Posterior vena cava (tissue), 2 donors: ENCODE measurements at places on chromosomes 2 and 18. TPM values are rescaled to one million over a fixed set of nuclear protein-coding genes. Genes with fewer than 3 reads are reported as not detected.

DNA sequence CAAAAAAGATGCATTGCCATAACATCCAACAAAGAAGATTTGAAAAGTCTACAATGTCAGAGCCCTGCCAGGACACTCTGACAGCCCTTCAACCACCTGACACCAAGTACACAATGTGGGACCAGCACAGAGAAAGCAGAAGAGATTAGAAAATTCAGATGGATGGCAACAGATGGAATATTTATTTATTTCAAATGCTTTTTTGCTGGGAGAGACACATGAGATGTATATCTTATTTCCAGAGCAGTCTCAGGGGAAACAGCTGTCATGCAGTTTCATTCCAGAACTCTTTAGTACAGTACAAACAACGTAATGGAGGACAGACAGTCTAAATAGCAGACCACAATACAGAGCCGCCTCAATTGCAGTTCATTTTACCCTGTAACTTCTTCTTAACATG, 110.1 kb downstream of the MAIP1 start:
- no peak for DNase-seq

- DNase-seq: no peak
Measured at GRCh38 chr2:215751200-215751910, 262.0 kb downstream of the MREG start.

- no peak for DNase-seq
Measured at GRCh38 chr18:7877609-7878008, 310.5 kb downstream of the PTPRM start.

GRCh38 chr2:122098306-122098705, 342.9 kb downstream of the TSN start:
- no peak for DNase-seq

DNA sequence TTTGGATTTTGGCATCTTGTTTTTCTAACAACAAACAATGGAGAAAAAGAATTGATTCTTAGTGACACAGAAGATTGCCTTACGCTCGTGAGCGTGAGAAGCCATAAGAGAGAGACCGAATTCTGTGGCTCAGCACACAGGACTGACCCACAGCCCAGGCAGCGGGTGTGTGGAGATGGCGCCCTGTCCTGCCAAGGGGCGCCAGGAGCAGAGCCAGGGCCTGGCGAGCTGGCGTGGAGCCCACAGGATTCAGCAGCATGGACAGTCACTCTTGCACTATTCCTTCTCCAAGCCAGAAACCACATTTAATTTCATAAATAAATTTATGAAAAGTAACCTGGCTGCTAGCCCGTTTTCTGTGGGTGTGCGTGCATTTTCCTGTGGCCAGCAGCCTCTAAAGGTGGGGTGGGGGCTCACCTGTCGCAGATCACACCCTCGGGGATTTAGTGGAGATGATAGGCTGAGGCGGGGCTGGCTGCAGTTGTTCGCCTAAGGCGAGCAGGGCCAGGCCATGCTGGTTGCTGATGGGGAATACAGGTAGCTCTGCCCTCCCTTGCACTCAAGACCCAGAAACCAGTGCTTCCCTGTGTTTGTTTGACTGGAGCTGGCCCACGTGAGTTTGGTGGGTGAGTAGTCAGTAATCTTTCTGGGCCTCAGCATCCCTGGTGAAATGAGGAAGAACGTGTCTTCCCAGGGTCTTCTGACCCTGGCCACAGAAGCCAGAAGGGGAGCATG, 46.2 kb downstream of the FAM168B start:
- no peak for DNase-seq

- DNase-seq: no peak
Measured at GRCh38 chr2:171046048-171046560, 114.6 kb downstream of the TLK1 start.

DNA sequence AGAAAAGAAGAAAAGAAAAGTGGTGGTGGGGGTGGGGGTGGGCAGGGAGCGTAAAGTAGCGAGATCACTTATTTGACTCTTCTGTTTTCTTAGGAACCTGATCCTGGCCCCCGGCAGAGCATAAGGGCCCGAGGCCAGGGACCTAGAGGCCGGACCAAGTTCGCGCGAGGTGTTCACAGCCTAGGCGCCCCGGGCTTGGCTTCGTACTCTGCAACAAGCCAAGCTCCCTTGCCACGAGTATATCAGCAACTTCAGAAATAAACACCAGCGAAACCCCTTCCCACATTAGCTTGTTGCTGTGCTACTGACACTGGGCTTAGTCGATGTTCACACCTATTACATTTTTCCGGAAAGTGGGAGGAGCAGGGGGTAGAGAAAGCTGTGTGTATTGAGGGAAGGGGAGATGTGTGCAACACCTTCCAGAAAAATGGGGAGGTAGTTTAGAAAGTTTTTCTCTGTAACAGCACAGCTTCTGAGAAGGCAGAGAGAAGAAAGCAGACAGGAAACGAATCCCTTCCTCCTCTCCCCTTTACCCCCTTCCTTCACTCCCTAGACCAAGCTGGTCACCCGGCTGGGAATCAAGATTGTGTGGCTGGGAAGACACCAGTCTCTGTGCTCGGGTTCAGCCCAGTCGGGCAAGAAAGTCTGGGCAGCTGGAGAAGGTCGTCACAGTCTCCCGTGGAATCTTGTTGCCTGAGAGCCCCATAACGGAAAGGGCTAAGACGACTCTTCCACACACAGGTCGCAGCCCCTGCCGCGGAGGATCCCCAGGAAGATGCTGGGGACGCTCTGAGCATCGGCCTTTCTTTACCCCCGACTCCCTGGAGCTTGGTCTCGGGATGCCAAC, 12.0 kb upstream of the SATB2 start:
- DNase-seq: no peak

DNA sequence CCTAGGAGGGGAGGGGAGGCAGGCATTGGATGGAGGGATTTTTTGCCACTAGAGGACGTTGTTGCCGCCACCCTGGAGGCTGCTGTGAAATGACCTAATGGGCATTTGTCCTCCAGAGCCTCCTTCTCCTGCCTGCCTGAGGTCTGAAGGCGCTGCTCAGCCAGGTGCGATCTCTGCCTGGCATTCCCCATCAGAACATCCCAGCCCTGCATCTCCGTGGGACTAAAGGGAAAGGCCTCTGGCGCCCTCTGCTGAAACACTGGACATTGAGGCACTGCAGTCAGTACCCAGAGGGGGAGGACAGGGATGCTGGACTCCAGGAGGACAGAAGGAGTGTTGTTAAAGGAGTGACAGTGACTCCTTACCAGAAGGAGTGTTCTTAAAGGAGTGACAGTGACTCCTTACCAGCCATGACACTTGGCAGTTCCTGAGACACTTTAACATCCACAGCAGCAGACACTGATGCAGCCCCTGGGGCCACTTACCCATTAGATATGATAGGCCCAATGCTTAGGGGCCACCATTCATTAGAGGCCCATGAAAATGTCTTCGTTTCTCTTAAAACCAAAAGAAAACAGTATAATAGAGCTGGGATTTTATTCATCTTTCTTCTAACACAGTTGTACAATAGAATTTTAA, 17.0 kb downstream of the THNSL2 start:
- no peak for DNase-seq

GRCh38 chr2:120984046-120984445, 248.4 kb downstream of the GLI2 start:
- peak; percentile 63 for DNase-seq

- DNase-seq: no peak
Measured at GRCh38 chr18:75496151-75496550, 68.6 kb upstream of the SMIM21 start.

DNA sequence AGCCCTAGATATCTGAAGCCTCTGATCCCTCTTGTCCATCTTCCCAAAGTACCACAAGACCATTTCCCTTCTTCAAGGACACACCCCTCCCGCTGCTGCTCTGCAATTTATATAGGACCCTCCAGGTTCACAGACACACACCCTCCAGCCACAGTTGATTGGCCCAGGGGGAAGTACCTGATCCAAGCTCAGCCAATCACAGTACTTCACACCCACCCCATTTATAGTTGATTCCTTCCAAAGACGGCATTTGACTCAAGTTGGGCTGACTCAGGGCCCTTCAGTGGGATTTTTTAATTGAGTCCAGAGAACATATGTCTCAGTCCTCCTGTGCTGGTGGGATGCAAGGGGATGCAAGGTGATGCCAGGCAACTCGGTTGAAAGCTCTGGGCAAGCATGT, 59.2 kb downstream of the GYPC start:
- DNase-seq: no peak

GRCh38 chr2:225534697-225535096, 135.2 kb downstream of the NYAP2 start:
- no peak for DNase-seq

- no peak for DNase-seq
Measured at GRCh38 chr2:176583607-176584006, 314.4 kb downstream of the MTX2 start.

- no peak for DNase-seq
Measured at GRCh38 chr2:149021271-149021719, 17.2 kb upstream of the LYPD6B start.

- DNase-seq: no peak
Measured at GRCh38 chr2:189858291-189858690, 74.0 kb downstream of the PMS1 start.

GRCh38 chr2:46865181-46865970, 50.2 kb downstream of the MCFD2 start:
- no peak for DNase-seq

- DNase-seq: peak; percentile 44
Measured at GRCh38 chr18:49768051-49768391, 45.3 kb downstream of the ACAA2 start.

- no peak for DNase-seq
Measured at GRCh38 chr18:68928762-68929675, 131.1 kb downstream of the CCDC102B start.

GRCh38 chr2:33023728-33024500, 77.2 kb downstream of the LTBP1 start:
- DNase-seq: no peak

- no peak for DNase-seq
Measured at GRCh38 chr2:232674491-232674890, 22.6 kb upstream of the GIGYF2 start.

DNA sequence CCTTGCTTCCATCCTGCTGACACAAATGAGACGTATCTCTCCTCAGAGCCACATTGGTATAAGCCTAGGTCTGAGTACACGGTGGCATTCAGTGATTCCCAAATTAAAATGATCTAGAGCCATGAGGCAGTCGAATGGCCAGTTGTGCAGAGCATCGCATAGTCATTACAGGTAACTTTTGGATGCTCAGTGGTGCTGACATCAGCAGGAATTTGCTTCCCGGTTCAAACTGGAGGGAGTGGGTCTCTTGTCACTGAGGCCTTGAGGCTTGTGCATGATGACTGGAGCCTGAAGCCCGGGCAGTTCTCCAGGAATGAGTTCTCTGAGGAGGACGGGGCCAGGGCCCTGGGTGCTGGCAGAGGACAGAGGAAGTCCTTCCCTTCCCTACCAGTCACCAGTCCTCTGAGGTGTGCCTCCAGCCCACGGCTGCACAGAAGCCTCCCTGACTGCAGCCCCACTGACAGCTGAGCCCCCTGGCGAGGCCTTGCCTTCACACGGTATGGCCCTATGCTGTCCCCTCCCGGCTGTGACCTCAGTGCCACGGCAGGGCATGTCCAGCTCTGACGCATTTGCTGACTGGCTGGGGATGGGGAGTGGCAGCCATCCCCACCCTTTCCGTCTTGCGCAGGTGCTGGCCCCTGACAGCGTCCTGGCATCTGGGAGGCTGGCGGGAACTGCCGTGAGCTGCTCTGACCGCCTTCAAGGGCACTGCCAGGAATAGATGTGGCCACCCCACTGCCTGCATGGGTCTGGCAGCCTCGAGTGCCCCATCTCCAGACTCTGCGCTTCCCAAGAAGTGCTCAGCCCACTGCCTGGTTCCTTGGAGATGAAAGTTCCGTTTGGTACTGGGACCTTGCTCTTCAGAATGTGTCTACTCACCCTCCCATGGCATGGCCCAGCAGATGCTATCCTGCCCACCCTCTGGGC, 117.4 kb downstream of the CELF4 start:
- DNase-seq: no peak

GRCh38 chr2:221673248-221673647, 101.1 kb upstream of the EPHA4 start:
- DNase-seq: no peak

GRCh38 chr2:99451280-99451679, 38.5 kb downstream of the REV1 start:
- no peak for DNase-seq

GRCh38 chr2:177056481-177056929, 156.1 kb upstream of the HNRNPA3 start:
- no peak for DNase-seq

DNA sequence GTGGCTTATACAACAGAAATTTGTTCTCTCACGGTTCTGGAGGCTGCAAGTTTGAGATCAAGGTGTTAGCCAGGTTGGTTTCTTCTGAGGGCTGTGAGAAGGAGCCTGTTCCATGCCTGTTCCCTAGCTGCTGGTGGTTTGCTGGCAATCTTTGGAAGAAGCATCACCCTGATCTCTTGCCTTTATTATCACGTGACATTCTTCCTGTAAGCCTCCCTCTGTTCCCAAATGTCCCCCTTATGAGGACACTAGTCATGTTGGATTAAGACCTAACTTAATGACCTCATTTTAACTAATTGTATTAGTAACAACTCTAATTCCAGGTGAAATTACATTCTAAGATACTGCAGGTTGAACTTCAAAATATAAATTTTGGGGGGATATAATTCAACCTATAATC, 135.2 kb downstream of the DPP10 start:
- DNase-seq: no peak

DNA sequence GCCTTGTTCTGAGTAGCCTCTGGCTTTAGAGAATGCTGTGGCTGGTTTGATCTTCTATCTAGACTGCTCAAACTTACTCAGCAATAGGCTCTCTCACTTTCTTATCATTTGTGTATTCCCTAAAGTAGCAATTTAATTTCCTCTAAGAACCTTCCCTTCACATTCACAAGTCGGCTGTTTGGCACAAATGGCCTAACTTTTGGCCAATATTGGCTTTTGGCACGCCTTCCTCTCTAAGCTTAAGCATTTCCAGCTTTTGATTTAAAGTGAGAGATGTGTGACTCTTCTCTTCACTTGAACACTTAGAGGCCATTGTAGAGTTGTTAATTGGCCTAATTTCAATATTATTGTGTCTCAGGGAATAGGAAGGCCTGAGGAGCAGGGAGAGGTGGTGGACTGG, 219.5 kb upstream of the PXDN start:
- DNase-seq: no peak

The WDSUB1 gene
- 4.9 TPM for total RNA-seq

The CYP27C1 gene
- total RNA-seq: 0.29 TPM

The DNER gene
- total RNA-seq: 1.1 TPM

The MOGAT1 gene
- total RNA-seq: not detected

The CERKL gene
- total RNA-seq: not detected

The WNT10A gene
- not detected for total RNA-seq

The DSG1 gene
- total RNA-seq: not detected

The CD207 gene
- total RNA-seq: 0.42 TPM

The FNDC4 gene
- 11.7 TPM for total RNA-seq

The PPP1R1C gene
- total RNA-seq: 0.43 TPM
